ENCODE measurements at places on chromosomes 4 and X.

DNA sequence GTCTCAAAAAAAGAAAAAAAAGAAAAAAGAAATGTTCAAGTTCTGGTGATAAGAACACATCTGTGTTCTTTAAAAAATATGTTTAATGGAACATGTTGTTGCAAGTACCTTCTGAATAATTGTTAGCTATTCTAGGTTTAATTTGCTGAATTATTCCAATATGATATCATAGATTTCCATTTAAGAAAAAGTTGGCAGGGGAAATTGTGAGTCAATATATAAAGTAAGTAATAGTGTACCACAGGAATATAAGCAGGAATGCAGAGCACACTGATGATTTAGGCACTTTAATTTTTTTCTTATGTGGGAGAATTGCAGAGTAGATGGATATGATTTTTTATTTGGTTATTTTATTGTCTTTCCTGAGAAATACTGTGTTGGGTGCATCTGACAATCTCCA is 190.7 kb downstream of the RPA4 start:
- no peak for DNase-seq

DNA sequence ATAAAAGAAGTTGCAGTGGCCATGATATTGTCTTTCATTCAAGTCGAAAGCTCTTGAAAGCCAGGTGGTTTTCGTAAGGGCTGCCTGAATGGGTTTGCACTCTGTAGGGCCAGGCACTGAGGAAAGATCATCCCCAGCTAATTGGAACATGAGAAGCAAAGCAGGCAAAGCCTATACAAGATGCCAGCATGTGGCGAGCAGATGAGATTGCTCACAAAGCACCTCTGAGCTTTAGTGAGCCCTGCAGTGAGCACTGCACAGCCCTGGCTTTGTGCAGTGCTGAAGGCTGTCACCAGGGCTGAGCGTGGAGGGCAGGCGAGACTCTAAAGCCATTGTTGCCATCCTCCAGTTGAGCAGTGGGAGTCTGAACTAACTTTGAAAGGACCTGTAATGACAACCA is 53.8 kb downstream of the HADH start:
- DNase-seq = no peak

DNA sequence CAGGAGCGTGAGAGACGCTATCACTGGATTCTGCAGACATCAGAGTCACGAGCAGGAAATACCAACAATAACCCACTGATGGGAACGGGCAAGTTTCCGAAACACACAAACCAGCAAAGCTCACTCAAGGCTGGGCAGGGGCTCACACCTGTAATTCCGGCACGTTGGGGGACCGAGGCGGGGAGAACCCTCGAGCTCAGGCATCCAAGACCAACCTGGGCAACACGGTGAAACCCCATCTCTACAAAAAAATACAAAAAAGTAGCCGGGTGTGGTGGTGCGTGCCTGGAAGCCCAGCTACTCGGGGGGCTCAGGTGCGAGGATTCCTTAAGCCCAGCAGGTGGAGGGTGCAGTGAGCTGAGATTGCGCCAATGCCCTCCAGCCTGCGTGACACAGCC is 17.2 kb upstream of the GTPBP6 start:
- no peak for DNase-seq

- no peak for DNase-seq
Observed at GRCh38 chr4:114754616-114755015, 156.0 kb downstream of the UGT8 start.

DNA sequence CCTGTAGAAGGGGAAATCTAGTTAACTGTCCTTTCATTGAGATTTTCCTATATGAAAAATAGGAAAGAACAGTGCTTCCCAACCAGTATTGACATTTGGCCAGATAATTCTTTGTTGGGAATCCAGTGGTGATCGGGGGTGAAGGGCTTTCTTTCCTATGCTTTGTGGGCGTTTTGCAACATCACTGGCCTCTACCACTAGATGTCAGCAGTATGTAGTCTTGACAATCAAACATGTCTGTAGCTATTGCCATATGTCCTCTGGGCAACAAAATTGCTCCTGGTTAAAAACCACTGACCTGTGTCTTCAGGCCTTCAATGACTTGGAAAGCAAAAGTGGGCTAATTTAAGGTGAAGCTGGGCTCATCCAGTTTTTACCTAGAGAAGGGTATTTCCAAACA is 658.5 kb downstream of the DACH2 start:
- DNase-seq = no peak

DNA sequence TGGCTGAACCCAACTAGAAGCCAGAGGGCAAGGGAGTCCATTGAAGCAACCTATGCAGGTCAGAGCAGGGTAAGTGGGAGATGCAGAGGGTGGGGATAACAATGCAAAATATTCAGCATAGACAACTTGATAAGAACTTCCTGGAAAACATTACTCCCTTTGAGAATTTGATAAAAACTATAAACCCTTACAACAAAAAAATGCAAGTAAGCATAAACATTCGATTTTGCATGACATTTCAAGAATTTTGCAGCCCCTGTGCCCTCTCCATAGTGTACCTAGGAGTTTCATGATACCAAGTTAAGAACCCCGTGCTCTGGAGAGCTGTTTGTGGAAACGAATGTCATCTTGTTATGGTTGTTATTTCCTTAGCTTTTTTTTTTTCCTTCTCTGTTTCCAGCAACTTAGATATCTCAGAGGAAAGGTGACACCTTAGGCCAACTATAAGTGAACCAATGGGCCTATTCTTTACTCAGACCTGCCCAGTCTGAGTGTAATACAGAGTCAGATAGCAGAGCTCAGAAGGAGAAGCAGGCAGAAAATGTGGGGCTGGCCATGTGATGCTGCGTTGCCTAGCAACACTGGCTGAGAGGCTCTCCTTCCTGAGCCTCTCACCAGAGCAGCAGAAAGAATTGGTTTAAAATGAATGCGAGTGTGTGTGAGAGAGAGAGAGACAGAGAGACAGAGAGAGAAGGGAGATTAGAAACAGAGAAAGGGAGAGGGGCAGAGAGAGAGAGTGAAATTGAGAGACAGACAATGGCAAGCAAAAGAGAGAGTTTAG is 36.7 kb upstream of the GABRQ start:
- no peak for DNase-seq

- no peak for DNase-seq
Observed at GRCh38 chr4:81747242-81747930, 275.7 kb upstream of the RASGEF1B start.

GRCh38 chrX:24782011-24782410 is 88.3 kb downstream of the POLA1 start:
- no peak for DNase-seq

DNA sequence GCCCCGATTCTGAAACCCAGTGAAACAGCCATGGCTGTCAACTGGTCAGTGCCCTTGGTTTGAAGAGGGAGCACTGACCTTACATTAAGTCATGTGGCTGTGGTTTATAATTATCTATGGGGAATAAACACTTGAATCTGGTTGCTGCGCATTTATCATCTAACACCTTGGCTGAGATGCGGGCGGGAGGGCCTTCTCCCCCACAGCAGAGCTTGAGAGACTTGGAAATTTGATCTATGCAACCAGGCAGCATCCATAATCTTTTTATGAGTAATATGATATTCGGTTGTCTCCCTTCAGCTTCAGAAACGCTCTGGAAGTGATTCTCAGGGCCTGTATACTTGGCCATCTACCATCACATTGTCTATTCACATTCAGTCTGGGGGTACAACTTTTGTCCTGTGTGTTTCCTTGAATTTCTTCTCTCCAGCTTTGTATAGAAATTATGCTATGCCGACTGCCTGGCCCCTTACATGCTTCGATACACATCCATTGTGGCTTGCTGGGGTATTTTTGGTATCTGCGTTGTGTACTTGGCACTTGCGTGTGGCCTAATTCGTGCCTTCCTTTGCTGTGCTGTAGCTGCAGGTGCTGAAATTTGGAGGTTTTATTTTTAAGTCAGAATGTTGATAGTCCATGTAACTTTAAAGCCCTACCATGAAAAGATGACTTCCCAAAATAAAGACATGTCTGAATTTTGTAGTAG is 321.6 kb downstream of the ARHGAP10 start:
- DNase-seq = no peak

GRCh38 chrX:10508891-10509290 is 111.5 kb downstream of the MID1 start:
- no peak for DNase-seq

All from breast epithelium (tissue), 4 donors.